ENCODE measurements at places on chromosomes 12 and 14. TPM values are rescaled to one million over a fixed set of nuclear protein-coding genes. Genes with fewer than 3 reads are reported as not detected.

OAS3 gene
- 6.6 TPM for polyA plus RNA-seq

CCDC175 gene
- polyA plus RNA-seq: not detected

RHOF gene
- 3.2 TPM for polyA plus RNA-seq

BEST3 gene
- polyA plus RNA-seq: 54.9 TPM

DTX1 gene
- 3.4 TPM for polyA plus RNA-seq

FRS2 gene
- polyA plus RNA-seq: 18.9 TPM

CLEC2B gene
- polyA plus RNA-seq: 7.2 TPM

MYBPC1 gene
- 3,335 TPM for polyA plus RNA-seq

PPFIA2 gene
- polyA plus RNA-seq: 1.5 TPM

TMEM229B gene
- polyA plus RNA-seq: 0.34 TPM

ERGIC2 gene
- 65.4 TPM for polyA plus RNA-seq

LBHD2 gene
- polyA plus RNA-seq: not detected

IRF2BPL gene
- 16.9 TPM for polyA plus RNA-seq

NYNRIN gene
- polyA plus RNA-seq: 37.0 TPM

METTL25 gene
- polyA plus RNA-seq: 6.1 TPM

FAM186B gene
- polyA plus RNA-seq: 1.7 TPM

- DNase-seq: no peak
These were observed 32.1 kb upstream of the C14orf180 start for GRCh38 chr14:104547310-104547997.

DNA sequence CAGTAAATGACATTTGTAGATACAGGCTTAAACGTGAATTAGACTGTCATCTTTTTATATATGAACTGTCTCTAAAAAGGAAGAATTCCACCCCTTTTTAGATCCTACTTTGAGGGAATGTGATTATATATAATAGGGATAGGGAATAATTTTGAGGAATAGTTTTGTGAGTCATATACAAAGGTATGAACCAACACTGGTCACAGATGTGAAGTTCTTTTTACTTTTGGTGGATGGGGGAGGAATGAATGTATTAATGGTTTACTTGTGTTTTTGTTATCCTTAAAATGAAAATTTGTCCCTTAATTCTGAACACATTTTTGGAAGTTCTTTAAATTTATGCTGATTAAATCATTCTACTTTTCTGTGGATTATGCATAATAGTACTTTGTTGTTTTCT is 30.4 kb downstream of the FRS2 start:
- no peak for DNase-seq

DNA sequence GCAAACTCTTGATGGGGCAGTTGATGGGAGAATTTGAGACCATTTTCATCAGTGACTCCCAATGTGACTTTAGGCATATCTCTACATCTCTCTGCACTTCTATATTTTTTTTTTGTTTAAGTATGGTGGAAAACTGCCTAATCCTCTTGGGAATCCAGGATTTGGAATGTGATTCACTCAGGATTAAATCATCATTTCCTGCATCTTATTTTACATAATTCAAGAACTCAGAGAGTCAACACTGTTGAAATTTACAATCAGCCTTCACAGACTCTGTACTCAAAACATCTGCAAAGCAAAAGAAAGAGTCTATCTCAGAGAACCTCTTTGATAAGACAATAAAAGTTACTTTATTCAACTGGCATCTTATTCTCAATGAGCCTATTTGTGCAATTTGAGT is 260.7 kb upstream of the NOS1 start:
- peak; percentile 58 for DNase-seq

- DNase-seq: peak; percentile 16
These were observed 420.3 kb upstream of the PRICKLE1 start for GRCh38 chr12:43009846-43010240.

GRCh38 chr12:104443008-104443407 is 13.7 kb upstream of the CHST11 start:
- DNase-seq: no peak

DNA sequence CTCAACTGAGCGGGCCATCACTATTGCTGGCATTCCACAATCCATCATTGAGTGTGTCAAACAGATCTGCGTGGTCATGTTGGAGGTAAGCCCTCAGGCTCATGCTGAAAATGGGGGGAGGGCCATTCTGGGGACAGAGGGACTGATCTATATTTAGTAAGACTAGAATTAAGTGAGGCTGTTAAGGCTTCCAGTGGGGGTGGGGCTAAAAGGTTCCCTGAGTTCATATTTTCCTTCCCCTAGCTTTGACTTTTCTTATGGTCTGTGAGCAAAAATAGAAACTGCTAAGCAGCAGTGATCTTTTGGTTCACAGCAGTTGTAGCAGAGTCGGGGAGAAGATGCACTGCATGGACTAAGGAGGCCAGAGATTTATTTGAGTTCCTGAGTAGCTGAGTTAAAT is 9.2 kb downstream of the PCBP2 start:
- DNase-seq: no peak

DNA sequence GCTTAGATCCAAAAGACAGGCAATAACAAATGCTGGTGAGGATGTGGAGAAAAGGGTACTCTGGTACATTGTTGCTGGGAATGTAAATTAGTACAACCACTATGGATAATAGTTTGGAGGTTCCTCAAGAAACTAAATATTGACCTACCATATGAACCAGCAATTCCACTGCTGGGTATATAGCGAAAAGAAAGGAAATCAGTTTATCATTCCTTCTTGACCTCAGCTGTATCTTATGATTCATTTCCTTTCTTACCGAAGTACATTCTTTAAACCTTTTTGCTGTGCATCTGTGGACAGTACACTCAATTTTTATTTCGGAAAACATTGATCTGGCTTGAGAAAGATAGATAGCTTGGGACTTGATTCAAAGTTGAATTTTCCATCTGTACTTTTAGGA is 183.2 kb upstream of the LRFN5 start:
- no peak for DNase-seq

GRCh38 chr12:10069099-10069498 is 29.7 kb downstream of the CLEC1A start:
- peak; percentile 33 for DNase-seq

DNA sequence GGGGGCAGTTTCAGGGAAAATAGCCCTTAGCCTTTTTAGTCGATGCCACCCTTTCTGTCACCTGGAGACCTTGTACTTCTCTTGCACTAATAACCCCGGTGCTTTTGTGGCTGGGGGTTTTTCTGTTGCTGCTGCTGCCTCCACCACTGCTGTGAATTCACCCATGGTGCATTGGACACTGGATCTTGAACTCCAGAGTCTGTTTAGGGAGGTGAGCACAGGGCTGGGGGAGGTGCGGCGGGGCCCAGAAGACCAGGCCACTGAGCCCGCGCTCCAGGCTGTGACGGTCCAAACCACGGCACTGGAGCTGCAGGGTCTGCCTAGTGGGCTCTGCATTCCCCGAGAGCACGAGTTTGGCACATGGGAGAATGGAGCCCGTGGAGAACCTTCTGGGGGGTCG is 100.6 kb downstream of the NINJ2 start:
- DNase-seq: no peak

GRCh38 chr12:93099792-93100191 is 170.7 kb upstream of the EEA1 start:
- DNase-seq: no peak

- no peak for DNase-seq
These were observed 45.5 kb downstream of the MGST1 start for GRCh38 chr12:16392846-16393535.

DNA sequence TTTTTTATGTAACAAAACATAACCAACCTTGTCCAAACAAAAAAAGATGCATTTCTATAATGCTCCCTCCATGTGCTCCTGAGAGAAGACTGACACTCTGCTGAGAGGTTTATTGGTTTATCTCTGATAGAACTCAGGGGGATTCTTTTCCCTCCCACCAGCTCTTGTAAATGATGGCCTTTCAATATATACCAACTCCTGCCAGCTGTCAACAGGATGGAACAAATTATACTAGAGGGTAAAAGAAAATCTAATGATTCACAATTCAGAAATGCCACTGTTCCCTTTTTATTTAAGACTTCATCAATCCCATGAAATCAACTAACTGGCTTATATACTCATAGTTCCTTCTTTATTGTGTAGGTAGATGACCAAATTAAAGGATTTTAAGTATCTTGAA is 25.4 kb downstream of the PSMC1 start:
- no peak for DNase-seq

DNA sequence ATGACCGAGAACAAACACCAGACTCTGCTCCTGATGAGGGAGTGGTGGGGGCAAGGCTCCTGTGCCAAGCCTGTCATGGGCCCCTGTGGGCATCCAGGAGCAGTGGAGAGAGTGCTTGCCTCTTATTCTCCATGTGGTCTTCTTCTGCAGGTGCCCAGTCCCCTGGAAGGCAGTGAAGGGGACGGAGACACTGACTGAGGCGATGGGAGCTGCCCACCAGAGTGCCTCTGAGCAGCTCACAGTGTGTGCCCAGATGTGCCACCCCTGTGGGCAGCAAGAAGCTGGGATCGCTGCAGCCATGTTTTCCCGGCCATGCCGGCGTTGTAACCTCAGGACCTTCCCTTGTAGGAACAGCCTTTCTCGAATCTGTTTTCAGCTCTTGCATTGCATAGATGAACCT is 6.4 kb upstream of the EP400 start:
- DNase-seq: no peak

- DNase-seq: no peak
These were observed 74.8 kb upstream of the TCL1B start for GRCh38 chr14:95611293-95611880.

GRCh38 chr12:89251342-89252271 is 100.7 kb downstream of the DUSP6 start:
- DNase-seq: no peak

DNA sequence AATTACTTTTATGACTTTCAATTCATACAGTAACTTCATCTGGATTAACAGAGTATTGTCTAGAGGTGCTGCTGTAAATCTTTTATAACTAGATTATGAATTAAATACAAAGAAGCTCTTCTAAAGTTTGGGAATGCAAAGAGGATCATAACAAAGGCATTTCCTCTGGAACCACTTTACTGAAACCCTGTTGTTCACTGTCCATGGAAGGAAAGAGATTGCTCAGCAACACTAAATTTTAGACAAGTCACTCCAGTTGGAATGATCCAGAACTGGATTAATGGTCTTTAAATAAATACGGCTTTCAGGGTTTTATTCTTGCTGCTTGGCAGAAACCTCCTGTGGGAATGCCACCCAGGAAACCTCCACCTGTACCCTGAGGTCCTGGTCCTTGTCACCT is 250.6 kb downstream of the KSR2 start:
- no peak for DNase-seq

GRCh38 chr14:72515779-72516770 is 377.8 kb downstream of the DPF3 start:
- DNase-seq: no peak

DNA sequence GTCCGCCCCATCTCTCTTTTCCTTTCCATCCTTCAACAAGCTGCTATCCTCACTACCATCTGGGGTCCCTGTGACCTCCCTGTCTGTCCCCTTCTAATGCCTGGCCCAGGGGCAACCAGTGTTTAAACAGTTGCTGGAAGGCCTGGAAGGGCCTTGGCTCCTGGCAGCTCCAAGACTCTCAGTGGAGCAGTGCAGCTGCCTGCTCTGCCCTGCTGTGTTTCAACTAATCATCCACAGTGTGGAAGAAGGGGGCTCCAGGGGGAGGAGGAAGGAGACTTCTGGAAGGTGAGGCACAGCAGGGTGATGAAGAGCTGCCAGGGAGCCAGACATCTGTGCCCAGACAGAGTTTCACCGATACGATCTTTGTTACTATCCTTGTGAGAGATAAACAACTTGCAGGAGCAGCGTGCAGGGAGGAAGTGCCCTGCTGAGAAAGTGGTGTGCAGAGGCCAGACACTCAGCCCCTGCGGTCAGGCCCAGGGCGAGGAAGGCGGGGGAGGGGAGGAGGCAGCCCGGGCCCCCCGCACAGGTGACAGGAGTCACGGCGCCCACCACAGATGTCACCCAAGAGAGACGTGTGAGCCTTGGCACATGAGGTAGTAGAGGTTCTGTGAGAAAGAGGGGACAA is 1061.8 kb downstream of the BCL11B start:
- DNase-seq: no peak

GRCh38 chr14:80637756-80638619 is 303.6 kb downstream of the CEP128 start:
- DNase-seq: no peak

- DNase-seq: peak; percentile 34
These were observed 186.7 kb downstream of the PLCZ1 start for GRCh38 chr12:18551106-18551505.

- peak; percentile 93 for DNase-seq
These were observed at the start of gene ABCC9 for GRCh38 chr12:21940549-21941505. Gene ABCC9, minus strand, starts transcription at chr12:21941426. Its CDS starts 4,752 bp downstream, at chr12:21936674.

- DNase-seq: no peak
These were observed 414.7 kb downstream of the RAD51B start for GRCh38 chr14:68234101-68234905.

DNA sequence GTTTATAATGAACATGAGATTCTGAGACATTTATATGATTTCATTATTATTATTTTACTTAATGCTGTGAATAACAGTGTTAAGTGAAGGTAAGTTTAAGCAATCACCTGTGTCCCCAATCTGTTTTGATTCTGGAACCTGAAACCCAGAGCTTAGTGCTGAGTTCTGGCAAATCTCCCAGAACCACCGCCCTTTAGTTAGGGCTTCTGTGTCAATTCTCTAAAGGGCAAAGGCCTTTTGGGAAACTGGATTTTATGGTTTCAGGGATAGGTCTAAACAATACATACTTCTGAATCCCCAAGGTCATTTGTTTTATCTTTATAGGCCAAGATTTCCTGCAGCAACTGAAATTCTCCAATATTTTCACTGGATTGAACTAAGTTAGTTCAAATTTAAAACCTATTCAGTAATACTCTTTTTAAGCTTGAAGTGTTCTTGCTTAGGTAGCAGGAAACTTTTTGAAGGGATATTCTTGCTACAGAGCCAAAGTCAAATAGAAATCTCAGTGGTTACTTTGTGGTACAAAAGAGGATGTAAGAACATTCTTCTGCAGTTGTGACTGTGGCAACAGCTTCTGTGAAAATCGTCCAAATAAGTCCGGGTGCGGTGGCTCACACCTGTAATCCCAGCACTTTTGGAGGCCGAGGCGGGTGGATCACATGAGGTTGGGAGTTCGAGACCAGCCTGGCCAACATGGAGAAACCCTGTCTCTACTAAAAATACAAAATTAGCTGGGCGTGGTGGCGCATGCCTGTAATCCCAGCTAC is 10.0 kb upstream of the PKP2 start:
- no peak for DNase-seq

DNA sequence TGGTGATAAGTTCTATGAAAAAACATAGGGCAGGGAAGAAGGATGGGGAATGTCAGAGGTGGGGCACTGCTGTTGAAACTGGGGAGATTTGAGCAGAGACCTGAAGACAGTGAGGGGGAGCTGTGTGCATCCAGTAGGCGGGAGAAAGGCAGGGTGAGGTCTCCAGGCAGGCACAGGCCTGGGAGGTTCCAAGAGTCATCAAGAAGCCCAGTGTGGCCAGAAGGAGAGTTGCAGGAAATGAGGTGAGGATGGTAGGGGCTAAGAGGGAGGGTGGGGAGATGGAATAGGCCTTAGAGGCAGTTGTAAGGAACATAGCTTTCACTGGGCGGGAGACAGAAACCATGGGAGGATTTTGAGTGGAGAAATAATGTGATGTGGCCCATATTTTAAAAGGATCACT is 341.8 kb downstream of the GLT1D1 start:
- no peak for DNase-seq

All from muscle of back (tissue), 13 donors.